Stimulated activated naive CD8-positive, alpha-beta T cell treated with anti-CD3 and anti-CD28 coated beads, Interleukin-15, amount 100 ng/mL, for 72 hours (primary cell): ENCODE measurements at places on chromosomes 1 and 21.
A peak's percentile ranks its signal among the peaks of the same experiment; 100 is the strongest.

DNA sequence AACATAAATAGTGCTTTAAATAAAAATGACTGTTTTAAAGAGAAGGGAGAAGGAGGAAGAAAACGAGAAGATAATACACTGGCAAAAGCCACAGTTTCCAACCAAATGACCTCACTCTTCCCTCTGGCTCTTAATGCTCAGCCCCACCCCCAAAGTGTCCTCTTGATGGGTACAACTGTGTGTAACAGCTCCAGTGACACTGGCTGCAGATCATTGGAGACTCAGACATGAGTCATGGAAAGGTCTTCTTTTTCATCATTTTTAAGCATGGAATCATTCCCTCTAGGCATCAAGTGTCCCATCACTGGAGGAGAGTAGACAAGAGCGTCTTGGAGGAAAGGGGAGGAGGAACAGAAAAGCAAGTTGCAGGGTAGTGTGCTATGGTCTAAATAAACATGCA, 333.0 kb downstream of the PAPPA2 start:
- DNase-seq: no peak

DNA sequence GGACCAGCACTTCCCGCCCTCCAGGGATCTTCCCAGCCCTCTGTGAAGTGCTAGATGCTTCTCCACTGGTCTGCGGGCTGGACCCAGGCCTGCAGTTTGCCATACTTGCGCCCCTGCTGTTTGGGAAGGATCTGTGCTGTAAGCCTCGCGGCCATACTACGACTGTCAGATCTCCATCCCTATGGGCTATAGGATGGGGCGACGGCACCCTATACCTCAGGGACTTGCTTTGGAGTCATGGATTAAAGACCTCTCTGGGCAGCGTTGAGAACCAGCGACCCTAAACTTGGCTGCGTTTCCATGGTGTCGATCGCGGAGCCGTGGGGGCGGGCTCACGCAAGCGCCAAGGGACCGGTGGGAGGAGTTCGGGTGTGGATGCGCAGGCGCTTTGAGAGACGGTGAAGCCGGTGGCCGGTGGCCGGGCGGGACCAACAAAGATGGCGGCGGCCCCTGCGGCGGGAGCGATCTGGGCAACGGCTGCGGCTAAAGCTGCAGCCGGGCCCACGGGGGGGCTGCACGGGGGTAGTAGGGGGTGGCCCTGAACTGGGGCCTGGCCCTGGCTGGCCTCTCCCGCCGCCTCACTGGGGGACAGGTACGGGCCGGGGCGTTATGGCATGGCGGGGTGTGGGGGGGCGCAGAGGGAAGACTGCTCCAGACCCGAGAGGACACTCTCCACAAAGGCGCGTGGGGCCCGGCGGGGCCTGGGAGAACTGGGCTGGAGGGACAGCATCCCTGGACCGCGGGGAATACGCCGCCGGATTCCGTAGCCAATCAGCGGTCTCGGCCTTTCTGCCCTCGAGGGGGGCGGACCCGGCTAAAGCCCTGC, at the start of gene USP21:
USP21 (plus strand) TSS at position 414 of the 826 bp plus-strand sequence. CDS start 1,141 bp downstream, outside the sequence.
- DNase-seq: peak; percentile 88

- no peak for DNase-seq
These were observed 7.7 kb upstream of the HLCS start for GRCh38 chr21:36973986-36974850.

DNA sequence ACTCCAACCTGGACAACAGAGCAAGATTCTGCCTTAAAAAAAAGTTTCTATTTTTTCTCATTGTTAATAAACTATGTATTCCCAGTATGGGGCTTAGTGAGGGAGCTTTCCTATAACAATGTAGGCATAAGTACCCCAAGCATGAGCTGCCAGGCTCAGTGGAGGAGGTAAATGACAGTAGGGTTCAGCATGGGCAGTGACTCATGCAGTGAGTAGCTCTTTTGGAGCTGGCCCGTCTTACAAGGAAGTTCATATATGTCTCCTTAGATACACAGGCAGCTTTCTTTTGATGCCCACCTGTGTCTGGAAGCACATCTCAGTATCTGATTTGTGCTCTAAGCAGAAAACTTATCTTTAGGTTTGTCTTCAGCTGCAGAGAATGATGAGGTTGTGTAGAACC, 57.9 kb downstream of the ZNF678 start:
- no peak for DNase-seq

DNA sequence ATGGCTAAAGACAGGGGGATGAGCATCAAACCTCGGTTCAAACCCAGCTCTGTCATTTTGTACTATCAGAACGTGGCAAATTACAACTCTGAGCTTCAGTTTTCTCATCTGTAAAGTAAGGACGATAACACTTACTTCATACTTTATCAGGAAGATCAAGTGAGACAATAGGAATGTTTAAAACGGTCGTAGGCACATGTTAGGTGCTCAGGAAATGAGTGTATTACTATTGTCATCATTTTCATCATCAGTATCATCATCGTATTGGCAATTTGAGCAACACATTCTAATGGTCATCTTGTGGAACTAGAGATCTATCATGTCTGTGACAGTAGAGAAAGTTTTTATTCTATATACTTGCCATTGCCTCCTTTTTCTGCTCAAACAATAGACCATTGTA, 22.1 kb upstream of the GADD45A start:
- no peak for DNase-seq

- no peak for DNase-seq
These were observed 158.9 kb downstream of the KCNK2 start for GRCh38 chr1:215241451-215241850.
